ENCODE measurements at places on chromosomes 7 and 10.
A peak's percentile ranks its signal among the peaks of the same experiment; 100 is the strongest.

DNA sequence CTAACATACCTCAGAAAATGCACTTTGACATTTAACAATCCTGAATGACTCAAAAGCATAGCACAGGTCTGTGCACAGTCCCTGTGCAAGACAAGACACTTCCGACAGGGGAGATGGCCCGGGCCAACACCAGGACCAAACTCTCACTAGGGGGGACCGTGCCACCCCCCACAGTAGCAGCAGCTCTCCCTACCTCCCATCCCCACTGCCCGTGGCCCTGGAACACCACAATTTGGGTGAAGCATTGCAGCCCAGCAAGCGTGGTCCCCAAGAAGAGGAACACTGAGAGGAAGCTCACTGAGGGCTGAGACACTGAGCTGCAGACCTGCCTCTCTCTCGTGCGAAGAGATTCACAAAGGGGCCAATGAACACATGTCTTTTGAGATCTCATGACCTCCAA, 26.0 kb downstream of the PTPRN2 start:
- DNase-seq, result no peak

DNA sequence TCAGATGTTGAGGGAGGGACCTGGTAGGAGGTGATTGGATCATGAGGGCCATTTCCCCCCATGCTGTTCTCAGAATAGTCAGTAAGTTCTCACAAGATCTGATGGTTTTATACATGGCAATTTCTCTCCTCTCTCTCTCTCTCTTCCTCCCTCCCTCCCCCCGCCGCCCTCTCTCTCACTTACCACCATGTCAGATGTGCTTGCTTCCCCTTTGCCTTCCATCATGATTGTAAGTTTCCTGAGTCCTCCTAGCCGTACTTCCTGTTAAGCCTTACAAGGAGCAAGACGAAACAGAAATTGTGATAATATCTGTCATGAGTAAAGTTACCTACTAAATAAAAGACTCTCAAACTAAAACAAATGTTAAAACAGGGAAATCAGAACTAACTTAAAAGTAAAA, 19.9 kb upstream of the GPR141 start:
- DNase-seq, result no peak

- DNase-seq, result no peak
Observed at GRCh38 chr7:1781369-1781768, 111.3 kb downstream of the ELFN1 start.

DNA sequence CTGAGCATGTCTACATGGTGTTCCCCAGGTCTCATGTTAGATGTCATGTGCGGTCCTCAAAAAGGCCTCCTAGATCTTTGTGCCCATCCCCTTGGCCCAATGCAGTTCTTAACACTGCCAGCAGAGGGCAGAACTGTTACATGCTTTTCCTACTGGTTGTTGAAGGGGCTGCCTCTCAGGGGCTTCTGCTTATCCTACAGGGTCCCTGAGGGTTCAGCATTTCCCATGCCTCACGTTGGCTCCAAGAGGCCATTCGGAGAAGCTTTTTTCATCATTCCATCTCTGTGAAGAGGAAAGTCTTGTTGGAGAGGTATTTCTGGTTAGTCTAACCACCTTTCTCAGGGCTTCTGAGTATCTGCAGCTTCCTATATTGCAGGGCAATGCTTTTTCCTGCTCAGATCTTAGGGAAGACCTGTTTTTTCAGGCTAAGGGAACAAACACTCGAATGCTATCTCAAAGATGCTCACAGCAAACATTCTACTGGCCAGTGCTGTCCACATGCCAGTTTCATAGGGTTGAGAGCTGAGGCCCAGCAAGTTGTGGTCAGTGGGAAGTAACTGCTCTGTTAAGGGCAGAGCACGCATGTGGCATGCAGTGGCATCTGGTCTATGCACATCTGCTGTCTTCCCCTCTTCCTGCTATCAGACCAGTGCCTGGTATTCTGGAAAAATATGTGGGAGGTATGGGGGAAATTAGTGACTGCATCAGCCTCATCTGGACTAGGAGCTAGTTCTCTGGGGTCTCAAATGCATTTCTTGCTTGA, 31.5 kb downstream of the MBL2 start:
- DNase-seq, result peak; percentile 50

DNA sequence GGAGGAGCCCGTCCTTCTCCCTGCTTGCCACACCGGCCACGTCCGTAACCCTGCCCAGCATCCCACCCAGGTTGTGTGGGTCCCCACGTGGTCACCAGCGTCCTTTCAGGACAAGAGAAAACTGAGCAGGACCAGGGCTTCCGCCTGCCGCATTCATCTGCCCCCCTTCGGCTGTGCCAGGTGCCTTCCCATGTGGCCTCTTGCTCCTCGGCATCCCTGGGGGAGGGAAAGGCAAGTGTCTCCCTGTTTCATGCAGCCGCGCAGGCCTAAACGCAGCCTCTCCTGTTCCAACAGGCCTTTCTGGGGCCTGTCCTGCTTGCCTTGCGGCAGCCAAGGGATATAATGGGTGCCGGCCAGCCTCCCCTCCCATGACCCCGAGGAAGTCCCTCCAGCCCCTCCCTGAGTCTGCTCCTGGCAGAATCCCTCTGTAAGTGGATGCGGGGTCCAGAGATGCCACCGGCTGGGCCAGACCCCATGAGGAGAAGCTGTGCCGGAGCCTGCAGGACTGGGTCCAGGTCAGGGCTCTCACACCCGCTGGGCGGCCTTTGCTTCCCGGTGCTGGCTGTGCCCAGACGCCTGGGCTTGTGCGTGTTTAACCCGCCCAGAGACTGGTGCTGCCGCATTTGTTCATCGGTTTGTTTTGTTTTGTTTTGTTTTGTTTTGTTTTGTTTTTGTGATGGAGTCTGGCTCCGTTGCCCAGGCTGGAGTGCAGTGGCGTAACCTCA, 23.1 kb downstream of the SHH start:
- no peak for DNase-seq

GRCh38 chr7:92622030-92622429, 31.8 kb upstream of the FAM133B start:
- no peak for DNase-seq

DNA sequence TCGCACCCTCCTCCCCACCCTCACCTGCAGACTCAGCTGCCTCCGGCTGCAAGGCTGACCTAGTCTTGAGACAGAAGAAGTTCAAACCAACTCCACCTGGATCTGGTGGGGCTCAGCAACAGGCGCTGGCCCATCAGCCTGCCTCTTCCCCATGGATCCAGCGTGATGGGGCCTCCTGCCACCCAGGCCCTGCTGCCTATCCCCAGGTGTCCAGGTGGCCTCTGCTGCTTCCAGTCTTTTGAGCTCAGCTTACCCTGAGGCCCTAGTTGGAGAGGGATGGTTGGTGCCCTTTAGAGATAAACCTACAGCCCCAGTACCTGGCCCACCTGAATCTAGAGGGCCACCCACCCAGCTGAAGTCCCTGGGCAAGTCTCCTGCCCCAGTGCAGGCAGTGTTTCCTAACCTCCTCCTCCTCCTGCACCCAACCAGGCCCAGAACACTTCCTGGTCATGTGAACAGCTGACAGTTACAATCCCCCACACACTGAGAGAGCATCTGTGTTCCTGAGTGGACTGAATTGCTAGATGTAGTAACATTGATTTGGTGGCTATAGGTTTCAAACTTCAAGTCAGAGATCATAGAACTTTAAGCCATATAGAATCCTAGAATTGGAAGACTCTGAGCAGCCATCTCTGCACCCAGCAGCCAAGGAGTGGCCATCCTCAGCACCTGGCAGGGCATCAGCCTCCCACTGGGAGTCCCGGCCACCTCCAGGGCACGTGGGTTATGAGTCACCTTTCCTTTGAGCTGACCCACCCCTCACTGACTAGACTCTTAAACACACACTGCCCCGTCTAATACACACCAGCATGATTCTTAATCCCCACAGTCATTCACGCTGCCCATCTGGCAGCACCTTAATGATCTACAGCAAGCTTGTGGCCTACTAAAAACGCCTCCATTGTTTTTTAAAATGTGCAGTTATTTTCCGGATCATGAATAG, 51.9 kb downstream of the ALOX5 start:
- DNase-seq, result no peak

DNA sequence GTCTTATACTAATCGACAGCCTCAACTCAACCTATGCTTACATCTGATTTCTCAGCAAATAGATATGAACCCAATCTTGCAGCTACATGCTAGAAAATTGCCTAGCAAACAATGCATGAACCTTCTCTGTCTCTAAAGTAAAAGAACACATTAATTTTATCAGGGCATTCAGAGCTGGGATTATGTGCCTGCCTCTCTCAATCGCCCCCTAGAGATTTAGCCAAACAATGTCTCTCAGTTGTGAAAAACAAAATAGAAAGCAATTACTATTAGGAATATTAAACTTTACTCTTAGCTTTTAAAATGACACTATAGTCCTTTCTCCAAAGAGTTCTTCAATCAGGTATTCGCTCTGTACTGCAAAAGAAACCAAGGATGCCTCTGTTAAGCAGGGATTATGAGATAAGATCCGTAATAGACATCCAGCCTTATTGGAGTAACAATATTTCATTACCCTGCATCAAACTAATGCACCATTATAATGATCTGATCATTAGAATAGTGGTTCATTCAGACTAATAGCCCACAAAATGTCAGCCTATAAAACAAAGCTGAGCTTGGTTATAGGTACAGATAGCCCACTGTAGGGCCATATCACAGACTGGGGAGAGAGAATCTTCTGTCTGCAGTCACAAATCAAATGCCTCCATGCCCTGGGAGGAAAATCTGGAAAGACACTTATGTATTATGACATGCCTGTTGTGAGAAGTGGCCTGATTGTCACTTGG, 736.9 kb downstream of the PARD3 start:
- no peak for DNase-seq

GRCh38 chr10:6364893-6365292, 162.2 kb downstream of the PFKFB3 start:
- DNase-seq, result no peak

GRCh38 chr10:120530699-120531098, 73.7 kb downstream of the PLPP4 start:
- no peak for DNase-seq
